ENCODE measurements at places on chromosomes 16 and 17.

DNA sequence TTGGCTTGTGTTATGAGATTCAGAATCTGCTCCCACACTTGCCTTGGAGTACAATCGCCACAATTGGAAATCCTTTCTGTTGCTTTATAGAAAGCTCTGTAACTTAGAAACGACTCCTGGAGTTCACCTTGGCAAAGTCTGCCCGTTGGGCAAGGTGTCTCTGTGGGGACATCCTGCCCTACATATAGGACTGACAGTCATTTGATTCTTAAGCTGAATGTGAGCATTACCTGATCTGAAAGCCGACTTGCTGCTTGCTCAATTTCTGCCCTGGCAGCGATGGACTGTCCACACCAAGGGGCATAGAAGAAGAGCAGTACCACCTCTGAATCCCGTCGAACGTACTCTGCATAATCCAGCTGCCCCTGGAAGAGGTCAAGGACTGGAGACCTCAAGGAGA is 6.9 kb downstream of the TXNDC11 start:
- no peak for DNase-seq

GRCh38 chr16:89565506-89566372 is 5.3 kb downstream of the RPL13 start:
- peak; percentile 30 for DNase-seq

- DNase-seq: no peak
These were observed 146.1 kb downstream of the GAS7 start for GRCh38 chr17:10052106-10052813.

GRCh38 chr17:28173031-28173561 is 130.6 kb downstream of the NLK start:
- no peak for DNase-seq

DNA sequence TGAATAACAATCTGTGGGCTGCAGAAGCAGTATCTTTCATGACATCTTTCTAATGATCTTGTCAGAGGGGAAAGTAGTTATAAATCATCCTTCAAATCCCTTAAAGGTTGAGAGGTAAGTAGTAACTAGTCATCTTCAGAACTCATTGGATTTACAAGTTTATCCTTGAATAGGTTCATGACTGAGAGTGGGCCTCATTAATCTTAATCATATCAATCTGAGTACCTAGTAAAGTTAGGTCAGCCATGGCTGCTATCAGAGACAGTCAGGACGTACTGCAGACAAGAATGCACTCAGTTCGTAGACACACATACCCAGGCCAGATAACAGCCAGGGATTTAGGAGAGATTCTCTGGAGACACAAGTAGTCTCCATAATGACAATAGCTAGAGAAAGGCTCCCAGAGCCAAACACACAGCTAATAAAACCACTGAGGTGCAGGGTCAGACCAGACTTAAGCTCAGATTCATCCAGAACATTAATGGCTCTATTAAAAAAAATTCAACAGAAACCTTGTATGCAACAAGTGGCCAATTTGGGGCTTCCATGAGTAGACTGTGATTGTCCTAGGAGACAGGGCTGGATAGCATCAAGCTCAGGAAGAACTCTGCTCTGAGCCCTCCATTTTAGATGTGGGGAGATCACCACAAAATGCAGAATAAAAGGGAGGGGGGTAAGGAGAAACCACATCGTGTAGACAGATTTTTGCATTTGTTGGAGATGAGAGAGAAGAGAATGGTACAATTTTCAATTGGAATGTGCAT is 65.8 kb downstream of the TBX4 start:
- DNase-seq: no peak

DNA sequence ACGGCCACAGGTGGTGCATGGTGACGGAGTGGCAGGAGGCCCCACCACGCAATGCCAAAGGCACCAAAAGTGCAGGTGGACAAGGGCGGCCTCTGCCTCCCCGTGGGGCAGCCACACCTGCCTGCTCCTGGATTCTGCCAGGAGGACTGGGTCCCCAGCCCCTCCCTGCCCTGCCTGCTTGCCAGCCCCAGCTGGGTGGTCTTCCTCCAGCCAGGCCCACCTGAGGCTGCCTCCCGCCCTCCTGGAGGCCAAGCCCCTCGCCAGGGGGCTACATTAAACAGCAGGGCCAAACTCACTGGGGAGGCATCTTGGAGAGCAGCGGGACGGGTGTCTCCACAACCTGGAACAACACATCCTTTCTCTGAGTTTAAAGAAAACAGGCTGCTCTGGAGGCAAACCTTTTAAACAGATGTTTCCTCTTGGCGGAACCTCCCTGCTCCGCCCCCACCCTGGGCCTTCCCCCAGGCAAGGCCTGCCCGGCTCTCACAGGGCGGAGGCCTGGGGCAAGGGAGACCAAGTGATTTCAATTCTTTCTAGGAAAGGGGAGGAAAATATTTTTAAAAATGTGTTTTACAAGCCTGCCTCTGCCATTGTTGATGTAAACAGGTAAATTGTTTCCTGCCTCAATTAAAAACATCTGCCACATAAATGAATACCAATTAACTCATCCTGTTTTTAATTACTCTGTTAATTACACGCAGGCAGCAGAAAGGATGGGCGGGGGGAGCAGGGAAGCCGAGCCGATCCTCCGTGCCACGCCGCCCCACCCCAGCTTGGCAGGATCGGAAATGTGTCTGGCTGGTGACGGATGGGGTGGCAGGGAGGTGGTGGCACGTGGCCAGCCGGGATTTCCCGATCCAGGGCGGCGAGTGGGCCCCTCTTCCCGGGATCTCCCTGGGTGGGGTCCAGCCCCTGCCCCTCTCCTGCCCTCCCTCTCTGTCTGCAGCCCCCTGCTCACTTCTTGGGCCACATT is 54.4 kb upstream of the PABPN1L start:
- no peak for DNase-seq

- DNase-seq: no peak
These were observed 1.5 kb downstream of the MAP1LC3B start for GRCh38 chr16:87393680-87394055.

DNA sequence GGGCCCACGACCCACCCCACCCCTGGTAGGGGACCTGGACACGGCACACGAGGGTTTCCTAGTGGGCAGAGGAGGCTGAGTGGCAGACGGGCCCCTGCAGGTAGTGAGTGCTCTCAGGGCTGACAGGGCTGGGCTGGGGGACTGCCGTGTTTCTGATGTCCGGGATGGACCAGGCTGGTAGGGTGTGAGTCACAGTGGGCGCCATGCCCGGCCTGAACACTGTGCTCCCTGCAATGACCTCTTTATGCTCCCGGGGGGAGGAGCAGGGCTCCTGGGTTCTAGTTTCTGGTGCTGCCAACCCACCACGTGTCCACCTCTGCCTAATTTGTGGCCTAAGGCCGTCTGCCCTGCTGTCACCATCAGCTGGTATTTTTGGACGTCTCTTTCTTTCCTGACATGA is 26.3 kb downstream of the ARHGAP23 start:
- no peak for DNase-seq

DNA sequence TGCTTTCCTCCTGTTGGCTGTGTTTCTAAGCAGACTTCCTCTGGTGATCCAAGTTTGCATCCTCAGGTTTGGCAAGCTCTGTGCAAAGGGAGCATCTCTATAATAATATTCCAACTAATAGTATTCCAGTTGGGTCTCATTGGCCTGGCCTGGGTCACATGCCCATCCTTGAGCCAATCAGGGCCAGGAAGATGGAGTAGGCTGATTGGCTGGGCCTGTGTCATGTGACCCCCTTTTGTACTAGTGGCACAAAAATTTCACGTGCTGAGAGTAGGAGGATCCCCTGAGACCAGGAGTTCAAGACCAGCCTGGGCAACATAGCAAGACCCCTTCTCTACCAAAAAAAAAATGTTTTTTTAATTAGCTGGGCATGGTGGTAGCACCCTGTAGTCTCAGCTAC is 35.2 kb upstream of the MLYCD start:
- DNase-seq: no peak

GRCh38 chr17:32882734-32883133 is 5.8 kb upstream of the MYO1D start:
- DNase-seq: no peak

DNA sequence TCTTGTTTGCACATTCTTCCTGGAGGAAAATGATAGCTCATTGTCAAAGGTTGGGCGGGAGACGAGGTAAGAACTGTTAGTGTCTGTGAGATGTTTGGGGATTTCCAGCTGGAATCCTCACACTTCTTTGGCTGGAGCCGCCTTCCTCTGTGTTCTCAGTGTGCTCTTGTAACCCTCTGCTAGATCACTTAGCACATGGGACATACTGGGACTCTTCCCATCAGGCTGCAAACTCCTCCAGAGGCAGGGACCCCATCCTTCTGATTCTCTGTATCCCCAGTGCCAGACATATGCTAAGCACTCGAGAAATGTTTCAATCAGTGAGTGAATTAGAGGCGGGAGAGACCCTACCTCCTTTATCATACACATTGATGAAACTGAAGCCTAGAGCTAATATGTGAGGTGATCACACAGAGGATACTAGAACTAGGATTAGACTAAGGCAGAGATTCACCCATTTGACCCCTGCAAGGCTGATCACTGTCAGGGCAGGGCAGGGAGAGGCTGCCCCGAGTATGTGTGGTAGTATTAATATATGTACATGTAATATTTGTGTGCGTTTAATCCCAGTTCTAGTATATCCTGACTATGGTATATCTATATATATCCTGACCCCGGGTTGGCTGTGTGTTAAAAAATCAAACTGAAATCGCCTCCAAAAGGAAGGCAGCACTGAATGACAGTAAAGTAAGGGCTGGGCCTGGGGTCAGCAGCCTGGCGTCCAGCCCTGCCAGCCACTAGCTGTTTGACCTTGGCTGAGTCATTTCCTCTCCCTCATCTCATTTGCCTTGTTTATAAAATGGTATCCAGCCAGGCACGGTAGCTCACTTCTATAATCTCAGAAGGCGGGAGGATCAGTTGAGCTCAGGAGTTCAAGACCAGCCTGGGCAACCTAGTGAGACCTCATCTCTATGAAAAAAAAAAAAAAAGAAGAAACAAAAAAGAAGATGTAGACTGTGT is 75.5 kb upstream of the TBX2 start:
- no peak for DNase-seq

GRCh38 chr17:250487-251300 is 69.2 kb upstream of the DOC2B start:
- DNase-seq: no peak

DNA sequence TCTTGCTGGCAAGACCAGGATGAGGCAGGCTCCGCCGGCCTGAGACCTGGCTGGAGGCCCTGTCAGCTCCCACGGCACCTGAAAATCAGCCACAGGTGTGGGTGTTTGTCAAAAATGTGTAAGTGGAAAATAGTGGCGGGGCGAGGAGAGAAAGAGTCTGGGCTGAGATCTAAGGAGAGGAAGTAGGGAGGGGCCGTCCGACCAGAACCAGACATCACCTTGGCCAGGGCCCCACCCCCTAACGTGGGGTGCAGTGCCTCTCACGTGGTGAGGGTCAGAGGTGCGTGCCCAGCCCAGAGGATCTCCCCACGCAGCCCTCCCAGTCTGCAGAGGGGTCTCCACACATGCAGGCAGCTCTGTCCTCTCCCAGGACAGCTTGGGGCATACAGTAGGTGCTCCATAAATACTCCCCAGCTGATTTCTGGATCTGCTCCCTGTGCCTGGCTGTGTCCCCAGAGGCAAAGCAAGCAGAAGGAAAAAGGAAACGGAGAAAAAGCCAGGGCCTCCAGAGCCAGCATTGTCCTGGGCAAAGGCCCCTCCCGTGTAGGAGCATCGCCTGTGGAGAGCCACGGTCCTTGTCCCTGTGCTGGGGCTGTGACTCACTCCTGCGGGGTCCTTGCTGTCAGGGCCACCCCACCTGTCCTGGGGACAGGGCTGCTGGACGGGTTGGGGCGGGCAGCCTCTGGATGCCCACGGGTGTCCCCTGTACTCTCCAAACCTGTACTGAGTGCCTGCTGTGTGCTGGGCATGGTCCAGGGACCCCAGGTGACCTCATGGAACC is 16.7 kb downstream of the ZFPM1 start:
- no peak for DNase-seq

Data from SHP77 treated with DMSO at 0.1 percent for 48 hours (cell line).